ENCODE measurements at places on chromosomes 11 and 22.

- no peak for DNase-seq
Observed at GRCh38 chr11:113281052-113281725, 33.2 kb upstream of the TTC12 start.

DNA sequence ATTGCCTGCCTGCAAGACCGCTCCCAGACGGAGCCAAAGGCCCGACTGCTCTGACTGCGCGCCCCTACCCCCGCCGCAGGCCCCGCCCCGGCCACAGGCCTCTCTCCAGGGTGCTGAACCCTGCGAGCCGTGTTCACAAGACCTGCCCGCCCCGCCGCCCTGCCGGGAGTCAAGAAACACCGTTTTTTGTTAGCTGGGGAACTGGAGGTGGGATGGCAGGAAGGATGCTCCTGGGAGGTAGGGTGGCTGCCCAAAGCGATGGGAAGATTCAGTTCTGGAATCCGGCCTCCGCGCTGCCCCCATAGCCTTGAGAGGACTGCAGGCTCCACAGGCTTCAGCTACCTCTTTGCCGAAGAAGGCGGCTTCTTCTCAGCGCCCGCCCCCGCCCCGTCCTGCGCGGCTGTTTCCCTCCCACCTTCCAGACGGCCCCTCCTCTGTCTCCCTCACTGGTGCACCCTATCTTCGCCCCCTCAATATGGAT is 2.7 kb upstream of the PDE2A start:
- DNase-seq = peak; percentile 25

DNA sequence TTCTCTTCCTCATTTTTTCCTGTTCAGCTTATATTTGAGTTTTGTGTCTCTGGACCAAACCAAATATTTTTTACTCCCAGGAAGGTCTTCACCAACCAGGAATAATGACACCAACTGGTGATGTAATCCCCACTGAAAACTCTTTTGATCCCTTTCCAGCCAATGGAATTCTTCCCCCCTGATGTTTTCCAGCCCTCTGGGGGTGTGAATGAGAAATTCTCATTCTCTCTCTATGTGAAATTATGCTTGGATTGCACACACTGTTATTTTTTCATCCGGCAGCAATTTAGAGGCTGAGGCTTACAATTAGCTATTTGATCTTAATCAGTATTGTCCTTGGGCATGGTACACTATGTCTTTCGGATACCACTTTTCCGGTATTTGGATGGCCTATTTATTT is 39.5 kb upstream of the SLC1A2 start:
- DNase-seq = no peak

GRCh38 chr11:76160856-76161255 is 45.4 kb downstream of the WNT11 start:
- no peak for DNase-seq

- DNase-seq = no peak
Observed at GRCh38 chr11:1814691-1815090, 20.1 kb upstream of the SYT8 start.

- no peak for DNase-seq
Observed at GRCh38 chr22:32801537-32802236, at the start of gene TIMP3. Gene TIMP3, plus strand, starts transcription at chr22:32801705. Its CDS starts 297 bp downstream, at chr22:32802002.

DNA sequence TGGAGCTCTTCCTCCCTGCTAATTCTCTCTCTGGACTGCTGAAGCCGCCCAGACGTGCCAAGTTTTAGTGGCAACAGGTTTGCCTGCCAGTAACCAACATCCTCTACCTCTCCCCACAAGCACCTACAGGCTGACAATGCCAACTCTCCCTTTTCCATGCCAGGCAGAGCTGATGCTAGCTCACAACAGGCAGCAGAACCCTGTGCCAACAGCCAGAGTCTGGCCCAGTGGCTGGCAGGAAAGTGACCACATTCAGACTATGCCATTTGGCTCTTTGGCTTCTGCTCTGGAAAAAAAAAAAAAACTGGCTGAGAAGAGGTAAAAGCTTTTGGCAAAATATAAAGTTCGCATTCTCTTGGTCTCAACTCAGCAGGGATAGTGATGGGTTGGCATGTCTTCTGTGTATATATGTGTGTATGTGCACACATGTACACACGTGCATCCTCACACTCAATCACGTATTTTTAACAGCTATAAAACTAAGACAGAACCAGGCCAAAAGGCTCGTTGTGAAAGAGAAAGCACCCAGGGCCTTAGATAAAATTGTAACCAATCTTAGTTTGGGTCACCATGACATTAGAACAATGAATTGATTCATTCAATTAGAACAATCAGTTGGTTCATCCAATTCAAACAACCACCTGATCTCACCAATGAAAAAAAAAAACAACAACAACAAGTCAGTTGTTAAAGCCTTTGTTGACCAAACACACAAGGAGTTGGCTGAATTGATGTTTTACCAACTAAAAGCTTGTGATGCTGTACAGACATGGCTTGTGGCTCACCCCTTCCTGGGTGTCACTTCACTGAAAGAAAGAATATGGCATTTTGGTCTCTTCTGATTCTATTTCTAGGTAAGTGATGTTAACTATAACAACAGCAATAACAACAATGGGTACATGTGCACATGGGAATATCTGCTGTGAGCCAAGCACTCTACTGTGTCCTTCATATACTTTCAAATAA is 48.6 kb downstream of the TRIM29 start:
- no peak for DNase-seq

- no peak for DNase-seq
Observed at GRCh38 chr11:106998116-106998915, 20.0 kb downstream of the GUCY1A2 start.

GRCh38 chr22:30301995-30302809 is 12.9 kb upstream of the CASTOR1 start:
- DNase-seq = peak; percentile 92

DNA sequence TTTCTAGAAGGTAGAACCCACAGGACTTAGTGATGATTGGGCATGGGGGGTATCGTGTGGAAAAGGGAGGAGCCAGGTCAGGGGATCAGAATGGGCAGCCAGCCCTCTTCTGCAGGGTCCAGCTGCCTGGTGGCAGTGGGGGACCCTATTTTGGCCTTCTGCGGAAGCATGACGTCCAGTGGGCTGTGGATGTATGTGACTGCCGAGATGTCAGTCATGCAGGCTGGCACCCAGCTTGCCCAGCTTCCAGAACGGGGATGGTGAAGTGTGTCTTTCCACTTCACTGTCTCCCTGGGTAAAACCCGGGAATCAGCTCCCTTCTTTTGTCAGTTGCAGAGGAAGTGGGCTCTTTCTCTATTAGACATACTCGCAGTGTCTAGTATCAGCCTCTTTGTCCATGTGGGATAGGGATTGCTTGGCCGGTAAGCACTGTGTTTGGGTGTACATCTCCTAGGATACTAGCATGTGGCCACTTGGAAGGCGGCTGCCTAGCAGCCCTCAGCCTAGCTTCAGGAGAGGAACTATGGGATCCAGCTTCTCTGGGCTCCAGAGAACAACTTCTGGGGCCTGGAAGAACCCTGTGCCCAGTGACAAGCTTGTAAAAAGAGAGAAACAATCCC is 51.4 kb downstream of the GRIK4 start:
- DNase-seq = no peak

GRCh38 chr11:34313099-34313517 is 44.7 kb downstream of the ABTB2 start:
- DNase-seq = no peak

GRCh38 chr22:46445771-46446420 is 91.5 kb downstream of the CELSR1 start:
- DNase-seq = no peak

DNA sequence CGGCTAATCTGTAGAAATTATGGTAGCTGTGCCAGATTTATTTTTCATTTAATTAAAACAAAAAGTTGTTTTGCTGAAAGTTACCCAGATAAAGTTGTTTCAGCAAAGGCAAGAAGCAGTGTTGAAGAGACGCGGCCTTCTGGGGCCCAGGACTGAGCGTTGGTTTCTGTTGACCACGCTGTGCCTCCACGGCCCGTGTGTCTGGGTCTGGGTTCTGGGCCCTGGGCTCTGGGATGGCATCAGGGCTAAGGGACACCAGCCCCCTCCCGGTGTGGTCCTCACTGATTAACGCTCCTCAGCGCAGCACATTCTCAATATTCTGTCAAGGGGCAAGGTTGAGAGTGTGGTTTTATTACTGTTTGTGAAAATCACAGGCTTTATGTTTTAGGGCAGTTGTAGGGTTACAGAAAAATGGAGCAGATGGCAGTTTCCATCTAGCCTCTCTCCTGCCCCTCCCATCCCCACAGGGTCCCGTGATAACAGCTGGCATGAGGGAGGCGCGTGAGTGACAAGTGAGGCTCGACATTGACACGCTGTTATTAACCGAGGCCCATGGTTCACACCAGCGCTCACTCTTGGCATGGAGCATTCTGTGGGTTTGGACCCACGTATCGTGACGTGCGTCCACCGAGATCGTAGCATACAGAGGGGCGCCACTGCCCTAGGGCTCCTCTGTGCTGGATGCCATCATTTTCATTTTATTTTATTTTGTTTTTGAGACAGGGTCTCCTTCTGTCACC is 1231.4 kb downstream of the BRD1 start:
- no peak for DNase-seq

DNA sequence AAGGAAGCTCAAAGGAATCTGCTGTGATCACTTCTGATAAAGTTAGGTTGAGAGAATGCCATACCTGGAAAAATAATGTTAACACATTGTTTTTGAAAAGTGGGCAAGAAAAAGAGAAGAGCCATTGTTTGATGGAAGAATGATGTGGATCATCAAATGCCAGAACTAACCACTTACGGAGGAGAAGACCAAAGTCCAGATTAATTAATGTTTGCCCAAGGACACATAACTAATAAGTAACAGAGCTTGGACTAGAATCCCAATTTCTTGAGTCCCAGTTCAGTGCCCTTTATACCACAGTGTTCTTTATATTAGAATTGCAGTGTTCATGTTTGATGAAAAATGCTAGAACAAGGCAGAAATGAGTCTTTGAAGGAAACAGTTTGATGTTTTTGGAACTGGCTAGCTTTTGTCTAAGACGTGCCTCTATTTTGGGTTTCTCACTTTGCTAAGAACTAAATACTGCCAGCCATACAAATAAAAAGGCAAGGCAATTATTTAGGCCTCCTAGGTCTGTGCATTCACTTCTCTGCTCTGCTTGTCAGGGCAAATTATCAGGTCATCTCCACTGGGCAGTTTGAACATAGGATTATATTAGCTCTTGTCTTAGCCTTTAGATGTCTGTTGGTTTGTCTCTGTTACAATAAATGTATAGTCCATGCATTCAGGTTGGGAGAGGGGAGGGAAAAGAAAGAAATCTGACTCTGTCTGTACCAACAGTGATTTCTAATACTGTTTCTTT is 72.3 kb downstream of the TRIM44 start:
- no peak for DNase-seq

GRCh38 chr11:89181111-89181510 is 3.4 kb downstream of the TYR start:
- DNase-seq = no peak

DNA sequence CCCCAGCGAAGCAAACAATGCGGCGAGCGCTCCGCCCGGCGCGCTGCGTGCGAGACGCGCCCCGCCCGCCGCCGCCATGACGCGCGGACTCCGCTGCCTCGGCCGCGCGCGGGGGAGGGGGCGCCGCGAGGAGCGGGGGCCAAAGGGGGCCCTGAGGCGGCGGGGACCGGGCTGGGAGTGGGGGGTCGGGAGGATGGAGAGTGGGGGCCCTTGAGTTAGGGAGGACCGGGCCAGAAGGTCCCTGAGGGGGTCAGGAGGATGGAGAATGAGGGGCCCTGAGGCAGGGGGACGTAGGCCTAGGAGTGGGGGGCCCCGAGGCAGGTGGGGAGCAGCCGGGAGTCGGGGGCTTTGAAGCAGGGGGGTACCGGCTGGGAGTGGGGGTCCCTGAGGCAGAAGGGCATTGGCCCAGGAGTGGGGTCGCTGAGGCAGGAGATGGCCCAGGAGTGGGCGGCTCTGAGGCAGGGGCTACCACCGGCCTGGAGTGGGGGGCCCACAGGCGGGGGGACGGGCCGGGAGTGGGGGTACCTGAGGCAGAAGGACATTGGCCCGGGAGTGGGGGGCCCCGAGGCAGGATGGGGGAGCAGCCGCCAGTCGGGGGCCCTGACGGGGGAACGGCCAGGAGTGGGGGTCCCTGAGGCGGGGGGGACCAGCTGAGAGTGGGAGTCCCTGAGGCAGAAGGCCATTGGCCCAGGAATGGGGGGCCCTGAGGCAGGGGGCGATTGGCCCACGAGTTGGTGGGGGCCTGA is at the start of gene BRD1:
Gene BRD1, minus strand, starts transcription at position 21 of the 746 bp plus-strand sequence. CDS start 3,556 bp downstream, outside the sequence.
- no peak for DNase-seq

DNA sequence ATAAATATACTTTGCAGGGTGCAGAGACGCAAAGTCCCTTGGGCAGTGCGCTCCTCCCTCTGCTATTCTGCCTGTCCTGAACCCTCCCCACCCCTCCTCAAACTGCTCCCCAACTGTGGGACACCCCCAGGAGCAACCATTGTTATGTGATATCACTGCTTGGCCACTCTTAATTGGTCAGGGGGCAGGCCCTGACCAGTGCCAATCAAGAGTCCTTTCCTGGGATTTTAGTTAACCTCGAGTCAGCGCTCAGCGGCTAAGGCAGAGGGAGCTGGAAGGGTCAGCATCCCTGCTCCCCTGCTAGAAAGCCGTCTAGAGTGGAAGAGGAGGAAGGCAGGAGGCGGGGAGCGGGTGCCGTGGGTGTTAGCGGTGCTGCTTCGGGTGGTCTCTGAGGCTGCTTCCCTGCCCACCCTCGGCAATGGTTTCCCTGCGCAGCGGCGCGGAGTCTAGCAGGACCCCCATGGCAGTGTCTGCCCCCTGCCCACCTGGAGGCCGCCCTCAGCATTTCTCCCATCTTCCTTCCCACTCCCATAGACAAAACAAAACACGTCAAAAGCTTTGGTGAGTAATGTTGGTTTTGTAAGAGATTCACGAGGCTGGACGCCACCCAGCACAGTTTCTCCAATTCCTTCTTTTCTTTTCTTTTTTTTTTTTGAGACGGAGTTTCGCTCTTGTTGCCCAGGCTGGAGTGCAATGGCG is 38.4 kb upstream of the A4GALT start:
- no peak for DNase-seq

DNA sequence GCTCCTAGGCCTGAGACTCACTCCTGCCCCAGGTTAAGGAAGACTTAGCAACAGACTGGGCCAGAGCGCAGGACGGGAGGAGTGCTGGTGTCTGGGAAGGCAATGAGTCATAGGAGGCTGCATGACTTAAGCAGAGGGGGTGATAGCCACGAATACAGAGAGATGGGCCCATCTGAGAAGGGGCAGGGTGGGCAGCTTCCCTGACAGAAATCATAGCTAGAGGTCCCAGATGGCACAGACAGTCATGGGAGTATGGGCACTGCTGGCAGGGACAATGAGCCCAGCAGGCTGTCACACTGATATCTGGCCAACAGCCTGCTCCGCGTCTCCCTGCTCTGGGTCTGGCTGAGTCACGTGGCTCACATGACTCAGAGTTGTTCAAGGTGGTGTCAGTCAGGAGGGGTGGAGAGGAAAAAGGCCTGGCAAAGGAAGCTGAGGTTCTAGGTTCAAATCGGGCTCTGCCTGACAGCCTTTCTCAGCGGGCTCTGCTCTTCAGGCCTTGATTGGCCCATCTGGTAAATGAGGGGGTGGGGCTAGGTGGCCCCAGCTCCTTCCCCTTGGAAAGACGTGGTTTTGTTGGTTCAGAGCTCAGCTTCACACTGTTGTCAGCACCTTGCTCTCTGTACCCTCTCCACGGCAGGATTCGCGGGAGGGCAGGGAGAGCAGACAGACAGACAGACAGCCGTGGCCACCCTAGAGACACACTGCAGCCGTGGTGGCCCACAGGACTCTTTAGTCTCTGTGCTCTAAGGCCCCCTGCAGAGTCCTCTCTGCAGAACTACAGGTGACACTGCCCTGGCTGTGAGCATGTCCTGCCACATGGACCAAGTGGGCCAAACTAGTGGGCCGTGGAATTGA is 47.8 kb downstream of the DBX1 start:
- peak; percentile 32 for DNase-seq
